ENCODE measurements at places on chromosomes 12 and 14.

DNA sequence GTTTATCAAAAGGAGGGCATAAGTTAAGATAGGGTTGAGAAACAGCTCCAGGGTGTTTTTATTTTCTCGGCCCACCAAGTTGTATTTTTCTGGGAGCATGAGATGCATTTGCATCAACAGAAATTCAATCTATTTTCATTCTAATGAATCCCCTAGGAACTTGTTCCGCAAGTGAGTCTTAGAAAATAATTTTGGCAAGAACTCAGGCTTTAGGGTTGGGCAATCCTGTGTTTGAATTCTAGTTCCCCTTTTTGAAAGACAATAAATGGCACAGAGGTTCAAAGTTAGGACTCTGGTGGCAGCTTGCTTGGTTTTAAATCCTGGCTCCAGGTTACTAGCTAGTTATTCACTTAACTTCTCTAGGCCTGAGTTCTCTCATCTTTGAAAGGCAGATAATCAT lies 23.7 kb downstream of the SLC5A8 start:
- no peak for DNase-seq

DNA sequence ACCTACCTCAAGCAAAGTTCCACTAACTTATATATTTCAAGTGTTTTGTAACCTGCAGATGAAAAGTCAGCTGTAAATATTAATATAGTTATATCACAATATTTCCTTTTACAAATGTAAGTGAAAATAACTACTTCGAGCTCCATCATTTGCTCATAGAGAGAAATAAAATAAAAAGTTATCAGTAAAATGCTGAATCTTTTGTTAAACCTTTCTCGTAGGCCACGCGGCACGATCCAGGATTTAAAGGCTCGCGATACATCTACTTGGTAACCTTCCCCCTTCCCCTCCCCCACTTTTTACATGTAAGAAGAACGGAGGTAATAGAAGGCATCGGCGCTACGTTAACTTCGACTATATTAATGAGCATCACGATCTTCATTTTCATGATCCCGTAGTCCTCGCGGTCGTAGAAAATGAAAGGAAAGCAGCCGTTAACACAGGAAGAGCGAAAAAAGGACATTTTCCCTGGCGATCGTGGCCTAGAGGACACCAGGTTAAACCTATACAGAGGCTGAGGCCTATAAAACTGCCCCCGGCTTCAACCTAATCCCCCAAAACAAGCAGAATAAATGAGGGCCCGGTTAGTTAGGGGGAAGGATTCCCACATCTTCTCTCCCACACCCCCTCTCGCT lies 508 bp downstream of the HNRNPC start:
- no peak for DNase-seq

DNA sequence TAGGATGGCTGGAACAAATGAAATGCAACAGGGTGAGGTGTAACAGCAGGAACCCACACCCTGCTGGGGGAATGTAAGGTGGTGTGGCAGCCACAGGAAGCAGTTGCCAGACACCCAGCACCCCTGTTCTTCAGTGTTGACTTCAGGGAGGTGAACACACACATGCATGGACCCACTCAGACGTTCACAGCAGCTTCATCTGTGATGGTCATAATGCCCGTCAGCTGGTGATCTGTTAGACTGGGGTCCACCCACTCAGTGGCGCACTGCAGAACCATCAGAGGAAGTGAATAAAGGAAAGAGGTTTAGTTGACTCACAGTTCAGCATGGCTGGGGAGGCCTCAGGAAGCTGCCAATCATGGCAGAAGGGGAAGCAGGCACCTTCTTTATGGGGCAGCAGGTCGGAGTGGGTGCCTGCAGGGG lies 22.7 kb upstream of the TEX22 start:
- DNase-seq = no peak

GRCh38 chr12:44717612-44718011 lies 158.5 kb downstream of the NELL2 start:
- DNase-seq = no peak

DNA sequence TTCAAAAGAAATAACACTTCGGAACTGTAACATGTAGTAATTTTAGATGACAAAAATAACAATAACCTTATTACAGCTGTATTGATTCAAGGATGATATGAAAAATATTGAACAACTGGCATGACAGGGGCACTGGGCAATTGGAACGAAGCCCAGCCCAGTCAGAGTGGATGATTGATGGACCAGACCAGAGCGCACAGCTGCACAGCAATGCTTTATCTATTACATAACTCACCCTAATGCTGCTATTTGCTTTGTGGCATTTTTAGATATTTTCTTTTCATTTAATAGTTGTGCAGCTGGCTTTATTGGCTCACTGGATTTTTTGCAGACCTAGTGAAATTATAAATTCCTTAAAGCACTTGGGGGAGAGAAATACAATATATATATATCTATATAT lies 26.9 kb upstream of the FERMT2 start:
- DNase-seq = no peak

- no peak for DNase-seq
Measured at GRCh38 chr14:59583755-59584154, 7.1 kb upstream of the CCDC175 start.

DNA sequence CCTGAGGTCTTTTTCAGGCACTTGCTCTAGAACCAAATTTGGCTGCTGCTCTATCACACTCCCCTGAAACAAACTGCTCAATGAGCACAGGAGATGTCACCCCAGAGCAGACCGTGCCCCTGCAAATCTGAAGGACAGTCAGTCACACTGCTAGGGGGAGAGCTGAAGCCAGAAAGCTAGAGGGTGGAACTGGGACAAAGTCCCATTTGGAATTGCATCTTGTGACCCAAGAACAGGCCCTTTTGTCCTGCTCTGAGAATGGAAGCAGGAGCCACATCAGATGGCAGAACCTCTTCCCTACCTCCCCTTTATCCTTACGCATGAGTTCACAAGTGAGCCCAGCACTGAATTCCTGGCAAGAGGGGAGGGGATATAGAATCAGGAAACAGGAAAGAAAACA lies 64.7 kb downstream of the MAP3K9 start:
- no peak for DNase-seq

DNA sequence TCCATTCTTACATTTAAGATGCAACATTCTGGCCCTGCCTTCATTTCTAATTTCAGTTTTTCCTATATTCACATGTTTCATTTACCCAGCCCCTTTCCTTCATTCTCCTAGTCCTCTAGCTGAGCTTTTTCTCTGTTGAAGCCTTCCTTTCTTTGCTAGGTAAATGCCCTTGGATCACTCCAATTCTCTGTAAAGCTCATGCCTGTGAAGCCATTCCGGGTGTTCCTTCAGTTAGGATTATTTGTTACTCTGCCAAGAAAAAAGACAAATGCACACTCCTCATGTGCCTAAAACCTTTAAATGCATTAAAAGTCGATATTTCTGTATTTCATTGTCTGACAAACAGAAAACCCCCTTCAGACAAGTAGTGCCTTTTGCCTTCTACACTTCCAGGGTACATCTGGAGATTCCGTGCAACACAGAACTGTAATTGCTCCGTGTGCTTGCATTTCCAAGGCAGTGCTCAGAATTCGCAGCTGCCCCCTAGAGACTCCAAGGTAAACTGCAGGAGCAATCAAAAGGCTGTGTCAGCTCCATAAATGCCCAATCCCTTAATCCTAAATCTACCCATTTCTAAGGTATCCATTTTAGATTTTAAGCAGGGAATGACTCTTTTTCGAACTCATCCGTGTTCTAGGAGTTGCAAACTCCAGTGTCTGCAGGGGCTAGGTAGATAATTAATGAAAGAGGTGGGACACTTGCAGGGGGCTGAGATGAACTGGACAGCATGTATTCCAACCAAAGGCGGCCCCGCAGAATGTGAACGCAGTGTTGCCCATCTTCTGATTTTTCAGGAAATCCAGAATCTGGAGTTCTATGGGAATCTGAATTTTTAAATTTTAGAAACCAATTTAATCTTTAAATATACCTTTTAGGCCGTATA lies 320.2 kb downstream of the GRIN2B start:
- peak; percentile 8 for DNase-seq

DNA sequence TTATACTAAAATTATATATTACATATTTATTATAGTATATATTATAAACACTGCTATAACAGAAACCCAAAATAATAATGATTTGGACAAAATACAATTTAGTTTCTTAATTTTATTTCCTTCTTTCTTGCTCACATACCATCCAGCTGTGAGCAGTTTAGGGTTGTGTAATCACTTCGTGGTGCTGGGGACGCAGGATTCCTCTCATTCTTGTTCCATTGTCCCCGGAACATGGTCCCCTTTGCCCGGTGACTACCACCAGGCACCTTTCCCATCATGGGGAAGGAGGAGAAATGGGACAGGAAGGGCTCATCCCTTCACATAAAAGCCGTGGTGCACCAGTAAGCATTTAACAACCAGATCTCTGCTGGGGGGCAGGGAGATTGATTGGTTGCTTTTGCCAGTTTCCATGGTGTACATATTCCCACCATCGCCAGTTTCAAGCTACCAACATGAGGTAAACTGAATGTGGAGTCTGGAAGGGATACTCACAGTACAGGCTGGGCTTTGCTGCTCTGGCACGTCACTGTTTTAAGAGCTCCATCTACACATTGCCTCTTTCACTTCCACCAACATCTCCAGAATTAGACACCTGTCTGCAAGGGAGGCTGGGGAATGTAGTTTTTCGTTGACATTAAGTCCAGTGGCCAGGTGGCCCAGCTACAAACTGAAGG lies 191.5 kb downstream of the TMEM132C start:
- no peak for DNase-seq

GRCh38 chr14:106883218-106883692 lies 1356.9 kb downstream of the TMEM121 start:
- no peak for DNase-seq

- no peak for DNase-seq
Measured at GRCh38 chr14:100140452-100141078, 18.9 kb downstream of the DEGS2 start.

GRCh38 chr12:124385219-124385969 lies 90.5 kb downstream of the RFLNA start:
- no peak for DNase-seq

- DNase-seq = no peak
Measured at GRCh38 chr14:70045310-70045709, 143.4 kb downstream of the SLC8A3 start.

- DNase-seq = no peak
Measured at GRCh38 chr14:64838656-64839055, 41.1 kb downstream of the SPTB start.

DNA sequence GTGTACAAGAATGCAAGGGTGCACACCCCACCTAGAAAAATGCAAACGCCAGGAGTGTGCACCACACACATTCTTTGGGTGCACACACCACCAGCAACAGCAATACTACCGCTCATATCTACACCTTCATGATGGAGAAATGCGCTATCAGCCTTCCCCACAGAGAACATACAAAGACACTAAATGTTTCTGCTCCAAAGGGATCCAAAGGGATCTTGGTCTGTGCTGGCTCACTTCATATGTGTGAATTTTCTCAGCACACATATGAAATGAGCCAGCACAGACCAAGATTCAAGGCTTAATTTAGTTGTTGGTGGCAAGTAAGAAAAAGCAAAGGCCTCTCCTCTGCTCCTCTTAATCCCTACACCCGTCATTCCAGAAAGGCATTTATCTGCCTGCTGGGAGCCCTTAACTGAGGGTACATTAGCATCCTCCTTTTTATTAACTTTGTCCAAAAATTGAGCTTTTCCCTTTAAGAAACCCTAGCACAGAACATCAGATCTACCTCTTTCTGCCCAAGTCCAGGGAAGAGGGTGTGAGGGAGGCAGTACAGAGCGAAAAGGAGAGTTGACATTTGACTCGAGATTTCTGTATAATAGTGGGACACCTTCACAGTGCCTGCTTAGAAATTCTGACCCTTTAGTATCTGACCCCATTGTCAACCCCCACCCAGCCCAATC lies 8.3 kb downstream of the BMP4 start:
- DNase-seq = no peak

DNA sequence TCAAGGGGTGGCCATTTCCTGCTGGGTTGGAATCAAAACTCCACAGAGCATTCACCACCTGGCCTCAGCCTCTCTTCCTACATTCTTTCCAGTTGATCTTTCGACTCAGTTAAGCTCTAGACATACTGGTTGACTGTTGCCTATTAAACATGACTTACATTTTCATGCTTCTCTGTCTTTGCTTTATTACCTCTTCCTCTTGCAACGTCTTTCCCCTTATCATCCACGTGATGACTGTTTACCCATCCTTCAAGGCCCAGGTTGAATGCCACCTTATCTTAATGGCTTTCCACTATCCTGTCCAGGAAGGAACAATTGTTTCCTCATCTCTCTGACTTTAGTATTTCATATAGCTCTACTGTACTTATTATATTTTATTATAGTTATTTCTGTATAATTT lies 24.4 kb upstream of the CCDC175 start:
- no peak for DNase-seq

GRCh38 chr14:20262642-20263128 lies 23.6 kb downstream of the OR11H4 start:
- no peak for DNase-seq

DNA sequence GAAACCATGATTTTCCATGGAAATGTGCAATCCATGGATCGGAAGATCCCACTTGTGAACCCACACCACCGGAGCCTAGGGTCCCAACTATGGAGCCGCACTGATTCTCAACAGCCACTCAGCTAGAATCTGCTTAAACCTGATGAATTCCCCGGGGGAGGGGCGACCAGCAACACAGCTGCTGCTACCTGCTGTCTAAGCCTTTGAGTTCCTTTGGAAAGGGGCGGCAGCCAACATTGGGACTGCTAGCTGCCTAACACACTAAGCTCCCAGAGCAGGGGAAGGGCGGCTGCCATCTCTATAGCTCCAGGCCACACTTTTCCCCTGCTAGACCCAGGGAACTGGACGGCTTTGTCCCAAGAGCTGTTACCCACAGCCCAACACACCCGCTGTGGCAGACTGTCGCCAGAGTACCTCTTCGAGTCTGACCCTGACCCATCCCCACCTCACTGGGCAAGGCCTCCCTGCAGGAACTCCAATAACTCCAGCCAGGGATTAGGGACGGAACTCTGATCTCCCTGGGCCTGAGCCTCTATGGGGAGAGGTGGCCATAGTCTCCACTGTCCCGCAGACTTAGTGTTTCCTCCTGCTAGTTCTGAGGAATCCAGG lies 205.8 kb upstream of the SLC16A7 start:
- DNase-seq = no peak

DNA sequence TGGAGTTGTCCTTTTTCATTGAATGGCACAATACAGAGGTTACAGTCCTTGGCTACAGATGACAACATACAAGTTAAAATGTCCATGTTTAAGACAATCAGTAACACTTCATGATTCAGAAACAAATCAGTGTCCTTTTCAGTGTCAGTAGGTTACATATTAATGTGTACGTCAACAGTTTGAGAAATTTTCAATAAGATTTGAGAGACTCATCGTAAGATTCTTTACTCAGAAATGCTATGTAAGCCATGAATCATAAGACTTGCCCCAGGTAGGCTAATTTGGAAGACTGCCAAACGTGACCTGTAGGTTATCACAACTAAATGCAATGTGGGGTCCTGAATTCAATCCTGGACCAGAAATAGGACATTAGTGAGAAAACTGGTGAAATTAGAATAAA lies 3.5 kb downstream of the RDH12 start:
- no peak for DNase-seq

DNA sequence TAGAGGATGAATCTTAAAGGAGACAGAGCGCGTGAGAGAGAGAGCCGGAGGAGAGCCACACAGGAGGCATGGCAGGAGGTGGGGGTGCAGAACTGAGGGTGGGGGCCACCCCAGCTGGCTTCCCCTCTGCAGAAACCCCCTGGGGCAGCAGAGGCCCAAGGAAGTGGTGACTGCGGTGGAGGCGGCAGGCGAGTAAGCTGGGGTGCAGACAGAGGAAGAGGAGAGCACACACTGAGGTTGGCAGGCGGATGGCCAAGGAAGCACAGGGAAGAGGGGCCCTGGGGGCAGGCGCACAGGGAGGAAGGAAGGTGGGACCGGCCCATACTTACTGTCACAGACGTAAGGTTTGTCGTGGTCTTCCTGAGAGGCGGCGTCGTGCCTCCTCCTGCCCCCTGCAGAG lies 179.8 kb downstream of the DPF3 start:
- no peak for DNase-seq

- no peak for DNase-seq
Measured at GRCh38 chr14:56810147-56810719, at the start of gene OTX2. TSS of gene OTX2 (minus strand) at chr14:56810479. CDS start at chr14:56805456, 5,023 bp downstream.

Measured in HuH-7.5 (cell line).